ENCODE measurements at places on chromosomes 7 and 10. TPM values are rescaled to one million over a fixed set of nuclear protein-coding genes. Genes with fewer than 3 reads are reported as not detected.

Gene SRGN
- 110 TPM for total RNA-seq

Gene CCDC186
- total RNA-seq: 4.0 TPM

Gene CDHR1
- under 0.01 TPM for total RNA-seq

Gene NAT16
- 0.15 TPM for total RNA-seq

Gene NEURL1
- total RNA-seq: 0.15 TPM

Gene HNRNPH3
- total RNA-seq: 25.6 TPM

Gene CWF19L1
- total RNA-seq: 27.7 TPM
